ENCODE measurements at places on chromosomes 6 and 20. TPM values are rescaled to one million over a fixed set of nuclear protein-coding genes. Genes with fewer than 3 reads are reported as not detected.

DNA sequence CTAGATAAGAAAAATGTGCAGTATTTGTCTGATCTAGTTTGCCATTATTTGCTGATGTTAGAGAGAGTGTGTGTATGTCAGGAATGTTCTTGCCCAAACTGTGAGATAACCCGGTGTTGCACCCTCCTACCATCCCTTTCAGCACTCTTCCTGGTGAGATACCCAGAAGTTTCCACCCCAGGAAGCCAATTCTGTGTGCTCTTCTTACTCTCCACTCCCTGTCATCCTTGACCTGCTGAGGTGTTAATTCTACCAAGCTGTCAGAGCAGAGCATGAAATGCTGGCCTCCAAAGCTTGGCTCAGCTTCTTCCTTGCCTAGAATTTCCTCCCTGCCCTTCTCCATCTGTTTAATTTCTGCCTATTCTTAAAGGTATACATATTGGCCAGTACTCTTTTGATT lies 237.3 kb upstream of the CNR1 start:
- DNase-seq: no peak

GRCh38 chr6:134413241-134413643 lies 95.3 kb upstream of the SGK1 start:
- no peak for DNase-seq

DNA sequence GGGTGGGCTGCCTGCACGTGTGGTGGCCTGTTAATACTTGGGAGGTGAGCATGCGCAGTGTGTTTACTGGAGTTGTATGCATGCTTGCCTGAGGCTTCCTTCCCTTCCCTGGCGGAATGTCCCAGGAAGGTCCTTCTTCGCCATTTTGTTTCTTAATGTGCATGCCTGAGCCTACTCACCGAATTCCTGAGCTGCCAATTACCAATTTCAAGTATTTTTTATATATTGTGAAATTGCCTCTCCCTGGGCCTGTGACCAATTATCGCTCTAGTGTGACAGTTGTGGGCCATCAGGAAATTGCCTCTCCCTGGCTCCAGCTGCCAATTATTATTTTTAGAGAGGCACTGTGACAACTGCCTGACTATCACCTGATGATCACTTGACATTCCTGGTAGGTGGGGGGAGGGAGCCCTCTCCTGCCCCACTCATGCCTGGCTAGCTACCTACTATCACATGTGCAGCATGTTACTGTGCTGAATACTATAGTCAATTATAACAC lies 70.0 kb downstream of the FAM50B start:
- no peak for DNase-seq

- no peak for DNase-seq
Measured at GRCh38 chr20:13898012-13898612, 92.3 kb downstream of the SEL1L2 start.

The KIF6 gene
- not detected for total RNA-seq

DNA sequence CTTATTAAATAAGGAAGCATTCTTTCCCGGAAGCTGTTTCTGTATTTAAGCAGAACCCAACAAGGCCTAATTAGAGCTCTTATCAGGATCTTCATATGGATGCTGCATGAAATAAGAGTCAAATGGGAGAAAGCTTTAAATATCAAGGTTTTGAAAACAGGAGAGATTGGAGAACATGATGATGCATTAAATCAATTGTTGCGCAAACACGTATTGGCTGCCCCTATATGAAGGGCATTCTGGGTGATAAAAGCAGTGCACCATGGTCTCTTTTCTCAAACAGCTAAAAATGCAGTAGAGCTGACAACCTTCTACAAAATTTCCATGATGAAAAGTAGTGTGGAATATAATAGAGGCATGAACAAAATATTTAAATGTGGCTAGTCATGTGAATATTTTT lies 98.9 kb downstream of the TBXT start:
- DNase-seq: no peak

The FKBP1C gene
- not detected for total RNA-seq

The RIMS1 gene
- not detected for total RNA-seq

- DNase-seq: no peak
Measured at GRCh38 chr6:168263351-168263905, 56.1 kb downstream of the DACT2 start.

DNA sequence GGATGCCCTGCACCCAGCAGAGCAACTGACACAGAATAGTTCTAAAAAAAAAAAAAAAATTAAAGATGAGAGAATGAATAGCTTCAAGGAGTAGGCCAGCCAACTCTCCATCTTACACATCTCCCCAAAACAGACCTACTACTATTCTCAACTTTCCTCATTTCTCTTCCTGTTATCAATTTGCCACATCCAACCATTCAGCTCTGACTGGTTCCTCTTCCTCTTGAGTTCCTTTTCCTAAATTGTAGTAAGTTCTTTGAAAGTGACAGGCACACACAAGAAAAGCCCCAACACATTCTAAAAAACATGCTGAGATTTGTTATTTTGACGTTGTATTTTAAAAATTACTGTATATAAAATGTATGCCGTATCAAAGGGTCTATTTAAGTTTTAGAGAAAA lies 117.2 kb downstream of the PDSS2 start:
- no peak for DNase-seq

DNA sequence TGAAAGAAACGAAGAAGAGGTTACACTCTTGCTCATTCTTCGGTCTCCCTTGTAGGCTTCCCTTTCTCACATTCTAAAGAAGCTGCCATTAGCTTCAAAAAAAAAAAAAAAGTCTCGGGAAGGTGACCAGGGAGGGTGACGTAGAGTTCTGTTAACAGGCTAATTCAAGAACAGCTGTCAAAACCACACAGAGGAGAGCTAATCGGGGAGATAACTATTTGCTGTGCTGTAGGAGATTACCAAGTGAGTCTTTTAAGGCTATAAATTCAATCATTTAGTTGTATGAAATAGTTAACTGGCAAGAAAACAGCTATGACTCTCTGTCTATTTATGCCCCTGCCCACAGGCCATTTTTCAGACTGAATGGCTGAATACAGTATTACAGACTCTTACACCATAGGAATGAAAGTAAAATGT lies 256.8 kb downstream of the SYNE1 start:
- no peak for DNase-seq
